Gastroesophageal sphincter (tissue), 4 donors: ENCODE measurements at places on chromosomes 7 and 10. TPM values are rescaled to one million over a fixed set of nuclear protein-coding genes. Genes with fewer than 3 reads are reported as not detected.

Gene ATG9B
- total RNA-seq: 0.15 TPM

DNA sequence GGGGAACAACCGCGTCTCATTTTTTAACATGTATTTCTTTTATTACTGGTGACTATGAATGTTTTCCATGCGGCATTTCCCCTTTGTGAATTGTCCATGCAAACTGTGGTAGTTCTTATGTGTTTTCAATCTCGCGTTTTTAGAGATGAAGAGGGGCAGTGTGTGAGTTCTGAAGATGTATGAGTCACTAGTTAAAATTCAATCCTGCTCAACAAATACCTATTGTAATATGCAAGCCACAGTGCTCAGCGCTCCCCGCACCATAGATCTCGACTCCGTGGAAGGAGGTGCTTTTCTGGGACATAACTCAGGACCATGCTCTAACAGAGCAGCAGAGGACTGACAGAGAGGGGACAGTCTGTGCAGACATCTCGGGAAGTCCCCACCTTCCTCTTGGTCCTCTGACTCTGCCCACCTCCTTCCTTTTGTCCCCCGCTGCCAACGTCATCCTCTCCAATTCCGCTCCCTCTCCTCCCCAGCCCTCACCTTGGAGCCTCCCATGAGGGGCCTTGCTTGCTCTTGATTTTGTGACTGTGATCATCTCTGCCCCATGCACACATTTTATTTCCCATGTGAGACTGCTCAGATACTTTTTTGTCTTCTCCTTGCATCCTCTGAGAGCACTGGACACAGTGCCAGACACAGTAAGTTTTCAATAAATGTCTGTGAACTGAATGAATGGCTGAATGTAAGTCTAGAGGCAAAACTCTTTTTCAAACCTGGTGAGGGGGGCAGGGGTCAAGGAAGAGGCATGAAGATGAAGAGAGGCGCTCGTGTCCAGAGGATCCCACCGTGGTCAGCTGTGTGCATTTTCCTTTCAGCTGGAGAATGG is 42.7 kb upstream of the PLEKHA1 start:
- ATAC-seq: no peak

DNA sequence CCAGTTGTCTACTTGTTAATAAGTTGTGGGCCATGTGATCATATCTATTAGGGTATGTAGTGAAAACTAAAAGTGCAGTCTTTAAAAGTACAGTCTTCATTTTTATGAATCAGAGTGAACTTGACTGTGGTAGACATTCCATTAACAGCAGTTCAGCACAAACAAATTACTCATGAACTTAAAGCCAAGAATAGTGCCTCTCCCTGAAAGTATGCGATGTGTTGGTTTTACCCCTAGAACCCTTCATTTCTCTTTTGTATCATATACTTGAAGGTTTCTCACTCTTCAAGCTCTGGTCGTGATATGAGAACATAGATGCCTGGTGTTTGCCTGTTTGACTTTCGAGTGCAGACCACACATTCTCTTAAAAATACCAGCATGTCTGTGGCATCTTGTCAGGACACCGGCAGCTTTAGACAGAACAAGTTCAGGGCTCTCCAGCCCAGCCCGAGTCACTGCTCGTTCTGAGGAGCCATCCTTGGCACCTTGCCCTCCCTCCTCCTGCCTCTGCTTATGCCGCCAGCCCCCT is 159.3 kb downstream of the LCOR start:
- peak; percentile 34 for ATAC-seq

DNA sequence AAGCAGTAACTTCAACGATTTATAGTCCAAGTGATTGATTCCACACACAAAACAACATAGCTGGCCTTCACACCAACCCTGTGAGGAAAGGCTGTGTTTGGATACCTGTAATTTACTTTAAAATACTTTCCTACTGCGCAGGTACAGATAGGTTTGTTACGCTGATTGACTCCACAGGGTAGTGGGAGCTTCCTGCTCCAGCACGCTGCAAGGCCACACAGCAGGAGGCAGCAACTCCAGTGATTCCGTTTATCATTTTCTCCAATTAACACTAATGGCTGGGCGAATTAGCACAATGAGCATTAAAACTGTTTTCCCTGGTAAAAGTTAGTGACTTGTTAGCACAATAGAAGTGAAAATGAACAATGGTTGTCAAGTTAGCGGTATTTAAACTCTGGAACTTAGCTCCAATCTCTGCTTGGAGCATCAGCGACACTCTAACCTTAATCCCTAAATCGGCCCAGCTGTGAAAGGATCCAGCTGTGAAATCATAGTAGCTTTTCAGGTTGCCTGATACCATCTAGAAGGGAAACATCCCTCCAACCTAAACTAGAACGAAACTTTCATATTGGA is 959 bp downstream of the DCLRE1C start:
- ATAC-seq: no peak

Gene COBL
- total RNA-seq: 31.9 TPM

GRCh38 chr7:129074361-129074871 is 19.5 kb upstream of the TNPO3 start:
- ATAC-seq: no peak

DNA sequence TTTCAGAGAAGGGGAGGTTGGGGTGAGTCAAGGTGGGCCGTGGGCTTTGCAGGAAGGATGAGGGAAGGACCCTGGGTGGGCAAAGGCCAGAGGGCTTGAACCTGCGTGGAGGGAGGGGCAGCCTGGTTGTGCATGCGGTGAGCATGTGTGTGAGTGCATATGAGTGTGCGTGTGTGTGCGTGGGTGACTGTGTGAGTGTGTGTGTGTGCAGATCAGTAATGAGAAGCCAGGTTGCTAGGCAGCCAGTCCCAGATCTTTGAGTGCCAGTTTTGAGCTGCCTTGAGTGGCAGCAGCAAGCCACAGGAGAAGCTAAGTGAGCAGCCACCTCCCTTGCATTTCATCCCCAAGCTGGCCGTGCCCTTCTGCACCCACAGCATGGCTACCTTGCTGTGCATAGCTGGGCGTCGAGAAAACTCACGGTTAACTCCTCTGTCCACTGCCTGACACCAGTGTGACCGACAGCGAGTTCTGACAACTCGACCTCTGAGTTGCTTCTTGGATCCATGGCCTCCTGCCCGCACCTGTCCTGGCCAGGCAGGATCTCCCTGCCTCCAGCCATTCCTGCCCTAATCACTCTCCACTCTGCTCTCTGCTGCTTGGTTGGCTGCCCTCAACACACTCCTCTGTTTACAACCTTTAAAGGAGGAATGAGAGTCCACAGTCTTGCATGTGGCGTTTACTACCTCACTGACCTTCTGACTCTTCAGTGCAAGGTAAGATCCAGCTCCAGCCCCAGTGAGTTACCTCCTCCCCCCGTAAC is 775.4 kb downstream of the TYW1 start:
- ATAC-seq: no peak

DNA sequence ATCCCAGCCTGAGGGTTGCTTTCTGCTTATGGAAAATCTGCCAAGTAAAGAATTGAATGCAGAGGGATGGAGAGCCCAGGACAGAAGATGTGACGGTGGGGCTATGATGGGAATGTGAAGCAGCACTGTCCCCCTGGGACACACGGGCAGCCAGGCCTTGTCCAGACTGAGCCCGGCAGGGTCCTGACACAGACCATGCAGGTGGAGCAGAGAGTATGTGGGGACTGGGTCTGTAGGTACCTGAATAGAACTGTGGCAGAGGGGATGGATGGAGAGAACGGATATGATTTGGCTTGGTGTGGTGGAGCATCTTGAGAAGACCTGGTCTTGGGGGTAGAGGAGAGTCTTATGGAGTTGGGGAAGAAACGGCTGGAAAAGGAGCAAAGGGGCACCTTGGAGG is 732 bp upstream of the LRRC18 start:
- ATAC-seq: no peak

- no peak for ATAC-seq
Measured at GRCh38 chr10:30432622-30433305, 1.2 kb upstream of the MAP3K8 start.

GRCh38 chr7:108016841-108017775 is 14.1 kb upstream of the LAMB1 start:
- peak; percentile 37 for ATAC-seq

Gene NPC1L1
- total RNA-seq: 0.27 TPM

DNA sequence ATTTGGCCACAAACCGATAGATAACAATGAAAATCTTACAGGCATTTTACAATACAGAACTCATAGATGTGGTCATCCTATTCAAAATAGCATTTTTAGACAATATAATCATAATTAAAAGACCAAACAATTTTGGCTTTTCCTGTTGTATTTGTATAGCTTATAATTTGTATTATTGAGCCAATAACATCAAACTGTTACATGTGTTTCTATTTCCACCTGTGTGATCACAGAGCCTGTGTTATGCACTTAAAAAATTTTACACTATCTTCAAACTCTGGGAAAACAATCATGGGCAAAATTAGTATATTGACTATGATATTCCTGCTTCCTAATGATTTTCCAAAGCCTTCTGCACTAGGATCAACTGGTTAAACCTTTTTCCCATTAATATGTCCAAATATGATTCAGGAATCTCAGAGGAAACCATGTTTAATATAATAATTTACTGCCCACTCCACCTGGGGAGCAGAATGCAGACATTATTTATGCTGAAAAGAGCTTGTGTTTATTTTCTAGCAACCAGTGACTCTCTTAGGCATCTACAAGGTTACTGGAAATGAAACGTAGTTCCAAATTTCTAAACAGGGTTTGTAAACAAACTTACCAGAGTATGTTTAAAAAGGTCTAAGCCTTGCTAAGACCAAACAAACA is 1.7 kb downstream of the RHOBTB1 start:
- ATAC-seq: no peak

Gene CTAGE8
- total RNA-seq: not detected

DNA sequence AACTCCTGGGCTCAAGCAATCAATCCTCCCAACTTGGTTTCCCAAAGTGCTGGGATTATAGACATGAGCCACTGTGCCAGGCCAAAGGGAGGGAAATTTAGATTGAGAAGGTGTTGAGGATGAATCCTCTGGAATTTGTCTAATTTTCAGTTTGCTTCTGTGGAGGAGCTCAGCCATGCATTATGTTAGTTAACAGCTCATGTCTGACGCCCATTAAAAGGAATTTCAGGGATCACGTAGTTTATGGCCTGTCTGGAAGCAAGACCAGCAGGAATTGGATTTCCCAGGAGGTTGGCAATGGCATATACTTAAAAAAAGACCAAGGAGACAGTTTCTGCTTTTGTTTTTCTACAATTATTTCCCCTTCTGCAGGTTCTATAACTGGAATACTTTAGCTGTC is 165.7 kb downstream of the OTUD1 start:
- ATAC-seq: no peak

- ATAC-seq: no peak
Measured at GRCh38 chr10:111211706-111212105, 134.9 kb downstream of the ADRA2A start.

Gene CH25H
- 1.2 TPM for total RNA-seq

DNA sequence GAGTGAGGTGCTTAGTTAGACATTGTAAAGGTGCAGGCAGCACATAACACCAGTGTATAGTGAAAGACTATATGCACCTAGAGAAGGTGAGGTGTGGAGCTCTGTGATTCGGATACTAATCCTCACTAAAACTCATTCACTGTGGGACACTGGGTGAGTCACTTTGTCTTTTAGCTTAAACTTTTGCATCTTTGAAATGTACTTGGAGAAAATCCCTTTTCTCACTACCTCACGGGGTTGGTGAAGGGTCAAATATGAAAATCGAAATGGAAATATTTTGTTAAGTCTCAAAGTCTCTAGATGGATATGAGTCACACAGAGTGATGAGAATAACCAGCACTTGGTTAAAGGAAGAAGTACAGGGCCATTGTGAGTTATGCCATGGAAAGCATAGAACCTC is 38.0 kb downstream of the MDFIC start:
- ATAC-seq: no peak

Gene CEP41
- total RNA-seq: 3.9 TPM

DNA sequence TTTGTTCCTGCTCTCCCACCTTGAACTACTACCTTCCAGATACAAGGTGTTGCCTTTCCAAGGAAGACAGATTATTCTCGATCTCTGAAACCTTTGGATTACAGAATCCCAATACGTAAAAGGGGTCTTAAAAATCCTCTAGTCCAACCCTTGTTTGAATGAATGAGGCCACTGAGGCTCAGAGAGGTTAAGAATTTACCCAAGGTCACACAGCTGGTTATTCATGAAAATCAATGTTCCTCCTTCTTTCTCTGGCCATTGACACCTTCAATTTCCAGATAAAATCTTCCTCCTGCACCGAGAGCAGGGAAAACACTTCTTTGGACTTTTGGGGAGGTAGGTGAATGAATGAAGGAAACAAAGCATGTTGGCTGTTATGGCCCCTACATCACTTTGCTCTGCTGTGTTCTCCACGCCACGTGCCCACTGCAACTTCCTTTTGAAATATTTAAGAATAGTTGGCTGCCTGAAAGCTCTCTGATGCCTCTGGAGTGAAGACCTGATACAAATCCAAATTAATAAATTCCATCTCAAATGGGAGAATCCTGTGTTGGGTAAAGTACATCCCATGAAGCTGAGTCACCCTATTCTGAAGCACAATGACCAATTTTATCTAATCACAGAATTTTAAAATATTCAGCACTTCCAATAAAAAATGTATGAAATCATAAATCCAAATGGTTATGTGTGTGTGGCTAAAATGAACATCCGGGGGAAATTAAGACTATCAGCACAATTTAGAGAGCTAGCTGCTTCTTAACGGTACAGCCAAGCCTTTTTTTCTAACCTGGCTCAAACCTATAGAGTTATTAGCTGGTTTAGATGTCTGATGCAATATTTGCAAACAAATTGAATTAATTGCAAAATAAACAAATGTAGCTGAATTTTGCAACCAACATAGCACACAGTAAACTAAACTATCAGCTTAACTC is 7.3 kb downstream of the SVIL start:
- ATAC-seq: no peak

- ATAC-seq: no peak
Measured at GRCh38 chr7:221978-222715, 29.8 kb downstream of the FAM20C start.

DNA sequence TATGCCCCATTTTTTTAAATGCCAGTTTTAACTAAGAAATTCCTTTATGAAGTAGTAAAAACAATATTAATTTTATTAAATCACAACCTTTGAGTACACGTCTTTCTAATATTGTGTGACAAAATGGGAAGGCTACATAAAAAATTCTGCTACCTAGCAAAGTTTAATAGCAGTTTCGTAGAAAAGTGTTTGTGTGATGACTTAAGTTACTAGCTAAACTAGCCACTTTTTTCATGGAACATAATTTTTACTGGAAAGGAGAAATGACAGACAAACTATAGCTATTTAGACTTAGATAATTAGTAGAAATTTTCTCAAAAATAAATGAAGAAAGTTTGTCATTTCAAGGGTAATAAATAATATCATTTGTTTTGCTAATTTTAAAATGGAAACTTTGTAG is 153.1 kb downstream of the GPAM start:
- no peak for ATAC-seq

DNA sequence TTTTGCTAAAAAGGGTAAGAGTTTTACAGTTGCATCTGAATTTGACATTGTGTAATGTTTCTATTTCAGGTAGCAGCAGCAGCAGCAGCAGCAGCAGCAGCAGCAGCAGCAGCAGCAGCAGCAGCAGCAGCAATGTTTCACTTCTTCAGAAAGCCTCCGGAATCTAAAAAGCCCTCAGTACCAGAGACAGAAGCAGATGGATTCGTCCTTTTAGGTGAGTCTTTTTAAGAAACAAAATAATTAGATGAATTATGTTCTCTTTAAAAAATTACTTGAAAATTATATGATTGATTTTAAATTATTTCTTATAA is 32.6 kb downstream of the UMAD1 start:
- ATAC-seq: no peak
